T-helper 2 cell (primary cell): ENCODE measurements at places on chromosomes 7 and 10.
A peak's percentile ranks its signal among the peaks of the same experiment; 100 is the strongest.

- no peak for DNase-seq
These were observed 158.8 kb downstream of the CAMK1D start for GRCh38 chr10:12508165-12508564.

DNA sequence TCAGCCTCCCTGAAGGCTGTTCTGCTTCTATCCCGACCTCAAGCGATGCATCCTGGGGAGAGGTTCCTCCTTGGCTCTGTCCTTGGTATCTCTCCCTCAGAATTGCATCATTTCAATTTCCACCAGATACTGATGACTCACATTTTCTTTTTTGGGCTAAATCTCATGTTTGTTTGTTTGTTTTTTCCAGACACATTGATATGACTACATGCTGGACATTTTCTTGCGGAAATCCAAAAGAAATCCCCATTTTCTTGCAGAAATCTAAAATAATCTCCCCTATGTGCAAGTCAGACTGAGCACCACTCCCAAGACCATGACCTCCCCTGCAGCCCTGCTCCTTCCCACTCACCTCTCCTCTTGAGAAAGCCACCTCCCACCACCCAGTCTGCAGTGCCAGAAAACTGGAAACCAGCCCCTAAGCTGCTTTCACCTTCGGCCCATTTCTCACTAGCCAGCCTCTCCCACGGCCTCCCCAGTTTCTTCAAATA lies 260.2 kb upstream of the PRKCQ start:
- no peak for DNase-seq

GRCh38 chr10:44035474-44036197 lies 349.3 kb downstream of the CXCL12 start:
- no peak for DNase-seq

DNA sequence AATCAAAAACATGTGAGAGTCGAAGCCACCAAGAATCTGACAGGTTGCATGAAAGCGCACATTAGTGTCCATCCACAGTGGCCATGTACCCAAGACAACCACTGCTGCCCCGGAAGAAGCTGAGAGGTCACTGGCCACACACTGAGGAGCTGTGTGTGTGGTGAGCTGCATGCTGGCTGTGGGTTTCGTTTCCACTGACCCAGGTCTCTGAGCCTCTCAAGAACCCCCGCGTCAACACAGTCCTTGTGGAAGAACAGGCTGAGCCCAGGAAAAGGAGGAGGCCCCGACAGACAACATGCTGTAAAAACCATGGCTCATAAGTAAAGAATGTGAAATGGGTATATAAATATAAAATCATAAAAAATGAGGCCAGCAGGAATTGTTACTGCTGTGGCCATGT lies 8.2 kb downstream of the VIPR2 start:
- no peak for DNase-seq

DNA sequence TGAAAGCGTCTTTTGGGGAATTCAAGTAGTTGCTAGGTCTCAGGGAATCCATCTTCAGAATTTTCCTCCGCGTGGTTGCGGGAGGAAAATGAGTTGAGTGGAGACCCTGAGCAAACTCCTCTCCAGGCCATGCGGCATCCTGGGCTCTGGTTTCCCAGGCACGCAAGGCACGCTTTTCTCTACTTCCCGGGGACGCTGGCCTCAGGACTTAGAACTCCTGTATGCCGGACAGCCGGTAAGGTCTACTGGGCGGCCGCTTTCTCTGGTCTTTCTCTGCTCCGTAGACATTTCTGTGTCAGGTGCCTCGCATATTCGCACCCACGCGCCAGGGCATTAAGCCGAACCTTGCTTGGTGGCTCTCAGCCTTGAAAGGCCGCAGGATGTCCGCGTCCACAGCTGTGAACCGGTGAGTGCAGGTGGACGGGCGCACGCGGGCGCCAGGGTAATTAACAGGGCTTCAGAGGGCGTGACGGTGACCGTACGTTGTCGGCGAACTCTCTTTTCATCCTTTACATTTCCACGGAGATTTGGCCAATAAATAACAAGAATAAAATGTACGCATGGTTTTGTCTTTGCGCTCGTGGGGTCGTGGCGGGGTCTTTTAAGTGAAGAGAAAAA lies 992 bp upstream of the RBM20 start:
- no peak for DNase-seq

DNA sequence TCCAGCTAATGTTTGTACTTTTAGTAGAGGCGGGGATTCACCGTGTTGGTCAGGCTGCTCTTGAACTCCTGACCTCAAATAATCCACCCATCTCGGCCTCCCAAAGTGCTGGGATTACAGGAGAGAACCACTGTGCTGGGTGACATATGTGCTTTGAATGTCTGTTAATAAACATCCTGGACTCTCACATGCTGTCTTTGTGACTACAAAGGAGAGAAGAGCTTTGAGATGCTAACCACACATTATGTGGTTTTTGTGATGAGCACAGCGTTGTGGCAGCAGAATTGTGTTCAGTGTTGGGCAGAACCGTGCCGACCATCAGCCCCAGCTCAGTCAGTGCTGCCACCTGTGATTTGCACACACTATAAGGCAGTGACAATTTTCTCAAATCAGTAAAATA lies 500.1 kb upstream of the KLF6 start:
- DNase-seq, result no peak

DNA sequence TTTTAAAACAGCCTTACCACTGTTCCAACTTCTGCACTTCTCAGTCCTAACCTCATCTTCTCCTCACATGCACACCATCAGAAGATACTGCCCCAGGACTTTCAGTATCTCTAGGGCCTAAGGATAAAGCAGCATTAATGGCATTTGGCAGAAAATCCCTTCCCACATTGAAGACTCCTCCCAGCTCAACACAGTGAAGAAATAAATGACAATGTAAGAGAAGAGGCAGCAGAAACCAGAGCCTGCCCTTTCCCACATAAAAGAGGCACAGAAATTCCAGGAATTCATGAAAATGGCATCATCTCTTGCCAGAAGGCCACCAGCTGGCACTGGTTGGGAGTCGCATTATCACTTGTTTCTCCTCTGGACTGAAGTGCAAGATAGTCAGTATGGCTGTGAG lies 3.7 kb downstream of the GCC1 start:
- DNase-seq, result no peak

GRCh38 chr7:136086712-136087111 lies 109.6 kb upstream of the MTPN start:
- DNase-seq, result peak; percentile 49

DNA sequence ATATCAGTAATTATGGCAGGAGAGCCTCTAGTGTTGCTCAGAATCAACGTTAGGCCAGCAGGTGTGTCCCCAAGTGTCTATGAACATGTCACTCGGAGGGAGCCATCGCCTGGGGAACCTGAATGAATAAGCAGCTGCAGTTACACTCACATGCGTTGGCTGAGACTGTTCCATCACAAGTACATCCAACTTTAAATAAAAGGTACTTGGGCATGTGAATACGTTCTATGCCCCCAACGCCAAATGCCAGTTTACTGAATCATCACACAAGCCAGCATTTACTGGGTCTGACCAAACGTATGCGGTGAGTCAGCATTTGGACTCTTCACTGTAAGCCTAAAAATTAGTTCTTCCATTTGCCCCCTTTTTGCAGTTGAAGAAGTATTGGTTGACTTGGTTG lies 207.6 kb upstream of the PLXNA4 start:
- DNase-seq, result no peak

DNA sequence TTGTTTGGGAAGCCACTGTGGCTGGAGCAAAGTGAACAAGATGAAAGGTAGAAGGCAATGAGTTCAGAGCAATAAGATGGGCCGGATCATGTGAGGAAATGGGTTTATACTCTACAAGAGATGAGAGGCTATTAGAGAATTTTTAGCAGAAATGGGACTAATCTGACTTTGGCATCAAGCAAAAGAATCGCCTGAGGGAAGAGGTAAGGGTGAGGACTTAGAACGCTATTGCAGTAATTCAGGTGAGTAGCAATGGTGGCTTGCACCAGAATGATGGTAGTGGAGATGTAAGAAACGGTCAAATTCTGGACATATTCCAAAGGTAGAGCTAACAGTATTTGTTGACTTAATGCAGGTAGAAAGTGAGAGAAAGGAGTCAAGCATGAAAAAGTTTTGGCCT lies 29.5 kb upstream of the AKAP9 start:
- no peak for DNase-seq

DNA sequence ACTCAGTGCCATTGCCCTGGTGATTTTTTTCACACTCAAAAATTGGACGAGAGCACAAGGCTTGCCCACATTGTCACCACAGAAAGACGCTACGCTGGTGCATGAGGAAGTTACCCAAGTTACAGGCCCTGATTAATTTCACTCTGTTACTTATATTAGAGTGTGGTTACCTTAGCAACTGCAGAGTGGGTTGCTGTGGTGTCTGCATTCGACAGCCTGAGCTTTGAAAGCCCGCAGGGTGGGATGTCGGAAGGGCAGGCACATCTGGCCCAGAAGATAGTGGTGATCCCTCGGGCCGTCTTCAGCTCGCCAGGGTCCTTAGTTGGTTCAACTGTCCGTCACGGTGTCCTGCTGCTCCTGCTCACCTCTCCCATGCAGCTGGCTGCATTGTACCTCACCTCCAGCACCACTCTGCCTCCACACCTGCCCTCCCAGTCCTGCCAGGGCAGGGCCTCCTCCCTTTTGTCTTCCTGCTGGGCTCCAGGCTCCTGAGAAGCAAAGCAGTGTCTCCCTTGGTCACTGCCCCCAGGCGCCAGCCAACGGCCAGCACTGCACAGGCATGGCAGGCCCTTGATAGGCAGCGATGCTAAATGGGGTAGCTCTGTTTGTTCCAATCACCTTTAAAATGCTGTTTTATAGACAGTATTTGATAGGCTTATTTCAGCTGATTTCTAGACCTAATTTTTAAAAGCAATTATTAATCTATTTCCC lies 167.2 kb downstream of the EBF3 start:
- DNase-seq, result no peak

DNA sequence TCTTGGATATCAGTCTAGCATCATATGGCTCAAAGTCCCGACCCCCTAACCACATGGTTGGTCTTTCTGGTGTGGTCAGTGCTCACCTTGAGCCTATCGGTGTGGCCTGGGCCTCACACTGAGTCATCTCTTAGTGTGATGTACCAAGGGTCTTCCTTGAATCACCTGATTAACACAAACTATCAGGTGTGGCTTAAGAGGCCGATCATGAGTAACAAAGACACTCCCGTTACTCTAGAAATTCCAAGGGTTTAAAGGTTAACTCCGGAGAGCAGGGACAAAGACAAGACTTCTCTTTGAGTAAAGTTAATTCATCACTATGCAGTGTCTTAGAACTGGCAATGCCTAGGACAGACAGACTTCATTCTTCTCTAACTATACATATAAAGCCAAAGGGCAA lies 52.3 kb upstream of the ARMC3 start:
- no peak for DNase-seq

- peak; percentile 17 for DNase-seq
These were observed 227.9 kb downstream of the GATA3 start for GRCh38 chr10:8282340-8282739.

- DNase-seq, result no peak
These were observed 10.8 kb upstream of the PVRIG start for GRCh38 chr7:100208911-100209408.

- DNase-seq, result peak; percentile 18
These were observed 562 bp downstream of the TMEM243 start for GRCh38 chr7:87218796-87219544.

GRCh38 chr7:159156436-159157245 lies 12.0 kb upstream of the VIPR2 start:
- DNase-seq, result no peak

- no peak for DNase-seq
These were observed 561.6 kb upstream of the TEX47 start for GRCh38 chr7:89357121-89357520.

DNA sequence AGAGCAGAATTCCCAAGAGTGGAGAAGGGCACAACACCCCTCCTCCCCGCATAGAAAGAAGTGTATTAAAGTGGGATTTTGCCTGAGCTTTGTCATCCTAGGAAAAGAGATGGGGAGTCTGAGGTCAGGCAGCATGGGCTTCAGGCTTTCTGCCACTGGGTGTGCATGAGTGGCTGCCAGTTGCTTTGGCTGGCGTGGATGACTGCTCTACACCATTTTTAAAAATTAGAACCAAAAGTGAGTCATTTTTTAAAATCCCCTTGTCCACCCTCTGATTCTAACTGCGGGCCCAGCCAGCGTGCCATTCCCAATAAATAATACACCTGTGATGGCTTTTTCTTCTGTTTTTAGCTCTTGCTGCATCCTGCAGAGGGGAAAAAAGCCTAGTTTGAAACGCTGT lies 13.4 kb downstream of the SLC29A3 start:
- DNase-seq, result no peak

DNA sequence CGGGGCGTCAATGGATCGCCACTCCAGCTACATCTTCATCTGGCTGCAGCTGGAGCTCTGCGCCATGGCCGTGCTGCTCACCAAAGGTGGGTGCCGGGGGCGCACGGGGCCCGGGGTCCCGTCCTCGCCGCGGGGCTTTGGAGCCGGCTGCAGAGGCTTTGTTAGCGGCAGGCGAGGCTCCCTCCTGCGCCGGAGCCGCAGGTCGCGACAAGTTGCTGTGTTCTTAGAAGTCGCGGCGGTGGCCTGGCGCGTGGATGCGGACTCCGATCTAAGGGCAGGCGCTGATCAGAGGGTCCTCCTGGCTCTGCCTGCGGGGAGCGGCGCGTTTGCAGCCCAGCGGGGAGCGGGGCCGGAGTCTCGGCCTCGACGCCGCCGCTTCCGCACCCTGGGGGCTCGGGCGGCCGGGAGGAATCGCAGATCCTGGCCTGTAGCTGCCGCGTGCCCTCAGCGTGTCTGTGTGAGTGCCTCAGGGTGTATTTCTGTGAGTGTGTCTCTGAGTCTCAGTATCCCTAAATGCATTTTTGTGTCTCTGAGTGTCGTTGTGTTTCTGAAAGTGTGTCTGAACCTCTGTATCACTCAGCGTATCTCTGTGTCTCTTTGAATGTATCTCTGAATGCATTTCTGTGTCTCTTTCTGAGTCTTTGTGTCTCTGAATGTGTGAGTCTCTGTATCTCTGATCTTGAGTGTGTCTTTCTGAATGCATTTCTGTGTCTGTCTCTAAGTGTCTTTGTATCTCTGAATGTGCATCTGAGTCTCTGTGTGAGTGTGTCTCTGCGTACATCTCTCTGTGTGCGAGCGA lies 766 bp downstream of the BAMBI start:
- DNase-seq, result no peak

DNA sequence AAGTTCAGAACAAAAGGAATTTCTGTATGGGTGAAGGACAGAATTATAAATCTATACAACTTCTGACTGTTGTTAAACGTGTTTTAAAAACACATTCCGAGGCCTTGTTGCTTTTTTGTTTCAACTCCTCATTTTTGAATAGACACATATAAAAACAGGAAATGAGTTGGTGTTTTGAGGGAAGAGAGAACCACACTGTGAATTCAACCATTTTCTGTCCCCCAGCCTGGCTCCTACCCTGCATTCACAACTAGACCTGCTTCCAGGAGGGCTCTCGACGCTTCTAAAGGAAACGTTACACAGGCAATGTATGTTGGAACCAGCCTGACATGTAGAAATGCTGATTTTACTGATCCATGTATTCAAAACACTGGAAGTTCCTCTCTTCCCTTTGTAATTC lies 76.5 kb downstream of the OR13A1 start:
- no peak for DNase-seq
